HFFc6 (cell line): ENCODE measurements at places on chromosomes 7 and 10. TPM values are rescaled to one million over a fixed set of nuclear protein-coding genes. Genes with fewer than 3 reads are reported as not detected.
A peak's percentile ranks its signal among the peaks of the same experiment; 100 is the strongest.

Gene PILRA
- total RNA-seq, result not detected in 3 replicates

GRCh38 chr7:35617041-35617440 is 77.9 kb downstream of the HERPUD2 start:
- no peak for DNase-seq

- DNase-seq, result no peak
Measured at GRCh38 chr7:81884817-81885216, 115.0 kb upstream of the HGF start.

Gene MOGAT3
- total RNA-seq, result not detected in 3 replicates

DNA sequence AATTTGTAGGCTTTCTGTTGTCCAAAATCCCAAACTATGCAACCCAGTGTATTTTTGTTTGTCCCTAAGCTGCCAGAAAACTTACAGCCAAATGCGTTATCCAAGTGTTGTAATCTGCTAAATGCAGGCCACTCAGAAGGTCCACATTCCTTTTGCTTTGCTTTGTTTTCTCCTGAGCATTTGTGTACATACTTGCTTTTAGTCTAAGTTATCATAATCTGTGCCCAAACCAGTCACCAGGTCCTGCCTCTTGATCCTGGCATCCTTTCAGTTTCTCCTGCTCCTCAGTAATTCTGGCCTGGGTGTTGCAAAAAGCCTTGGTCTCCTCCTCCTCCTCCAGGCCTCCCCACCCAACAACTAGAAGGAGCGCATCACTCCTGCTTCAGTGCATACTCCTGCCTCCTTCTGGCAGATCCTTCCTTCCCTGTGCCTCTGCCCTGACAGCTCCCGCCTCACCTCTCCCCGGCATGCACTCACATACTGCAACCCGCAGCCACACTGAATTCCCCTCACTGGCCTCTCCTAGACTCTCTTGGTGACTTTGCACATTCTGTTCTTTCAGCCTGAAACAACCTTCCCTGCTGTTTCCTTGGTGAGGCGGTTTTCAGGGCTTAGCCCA is 2.3 kb downstream of the DENND2A start:
- peak; percentile 58 for DNase-seq

- DNase-seq, result peak; percentile 75
Measured at GRCh38 chr10:104045151-104046089, 40.3 kb downstream of the COL17A1 start.

Gene SPDYE3
- not detected in 3 replicates for total RNA-seq

DNA sequence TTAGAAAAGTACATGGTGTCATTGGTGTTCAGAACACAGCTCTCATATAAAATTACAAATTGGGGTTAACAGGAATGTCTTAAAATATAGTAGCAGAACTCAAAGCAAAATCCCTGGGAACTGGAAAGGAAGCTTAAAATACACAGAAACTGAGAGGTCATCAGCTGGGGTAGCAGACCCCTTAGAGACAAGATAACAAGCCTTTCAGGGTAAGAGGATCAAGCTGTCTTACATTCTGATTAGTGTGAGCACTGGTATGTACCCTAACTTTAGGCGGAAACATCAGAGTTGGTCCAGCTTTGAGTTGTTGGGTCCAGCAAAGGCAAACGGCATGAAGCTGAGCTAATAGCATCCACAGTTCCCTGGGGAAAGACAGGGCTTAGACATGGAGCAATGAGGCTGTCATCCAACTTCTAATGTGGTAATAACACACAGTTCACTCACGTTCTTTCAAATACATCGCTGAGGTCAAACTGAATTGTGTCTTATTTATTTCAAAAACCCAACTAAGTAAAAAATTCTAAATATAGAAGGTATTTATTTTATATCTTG is 32.6 kb downstream of the ARHGAP21 start:
- DNase-seq, result no peak
